ENCODE measurements at places on chromosomes 12 and 14.

GRCh38 chr14:92400579-92401444 lies 77.8 kb downstream of the SLC24A4 start:
- no peak for DNase-seq

DNA sequence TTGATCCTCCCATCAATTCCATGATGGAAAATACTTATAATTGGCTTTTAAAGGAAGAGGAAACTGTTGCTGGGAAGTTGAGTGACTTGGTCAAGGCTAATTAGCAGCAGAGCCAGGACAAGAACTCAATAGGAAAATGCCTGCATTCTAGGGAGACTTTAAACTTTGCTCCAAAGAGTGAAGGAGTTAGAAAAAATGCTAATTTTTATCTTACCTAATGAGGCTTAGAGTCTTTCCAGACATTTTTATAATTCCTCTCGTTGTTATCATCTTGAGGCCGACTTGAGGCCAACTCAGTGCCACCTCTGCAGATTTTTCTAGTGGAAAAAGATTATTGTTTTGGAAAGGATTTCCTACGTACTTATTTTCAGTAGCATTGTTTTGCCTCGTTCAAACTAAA lies 344.6 kb downstream of the ETNK1 start:
- no peak for DNase-seq

DNA sequence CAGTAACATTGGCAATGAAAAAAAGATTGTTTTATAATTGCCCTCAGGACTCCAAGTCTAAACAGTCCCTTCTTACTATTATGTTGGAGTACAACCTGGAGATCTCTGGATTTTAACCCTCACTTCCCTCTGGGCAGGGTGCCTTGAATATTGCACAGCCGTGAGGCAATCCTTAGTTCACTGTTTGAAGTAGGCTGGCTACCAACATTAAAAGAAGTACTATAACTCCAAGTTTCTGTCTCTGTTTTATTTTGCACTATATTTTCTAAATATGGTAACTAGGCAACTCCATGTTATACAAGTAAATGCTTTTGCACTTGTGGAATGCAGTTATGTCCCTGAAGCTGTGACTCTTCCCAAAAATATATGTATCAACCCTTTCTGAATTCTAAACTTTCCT lies 490.7 kb downstream of the EGLN3 start:
- DNase-seq = no peak

DNA sequence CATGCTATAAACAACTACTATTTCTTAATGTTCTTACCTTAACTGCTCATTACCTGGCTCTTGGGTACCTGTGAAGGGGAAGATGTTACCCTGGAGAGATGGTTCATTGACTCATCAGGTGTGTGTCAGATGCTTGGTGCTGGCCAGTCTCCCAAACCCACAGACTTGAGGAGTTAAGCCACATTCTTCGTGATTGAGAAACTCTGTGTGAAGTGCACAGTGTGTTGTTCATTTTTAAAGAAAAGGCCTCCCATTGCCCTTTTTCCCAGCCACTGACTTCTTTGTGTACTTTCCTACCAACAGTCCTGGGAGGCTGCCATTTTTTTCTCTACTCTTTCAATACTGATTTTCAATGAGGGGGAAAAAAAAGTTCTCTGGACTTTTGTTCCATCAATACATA lies 3.2 kb downstream of the MGST1 start:
- no peak for DNase-seq

- DNase-seq = no peak
Observed at GRCh38 chr12:132393245-132393795, 63.9 kb upstream of the GALNT9 start.

DNA sequence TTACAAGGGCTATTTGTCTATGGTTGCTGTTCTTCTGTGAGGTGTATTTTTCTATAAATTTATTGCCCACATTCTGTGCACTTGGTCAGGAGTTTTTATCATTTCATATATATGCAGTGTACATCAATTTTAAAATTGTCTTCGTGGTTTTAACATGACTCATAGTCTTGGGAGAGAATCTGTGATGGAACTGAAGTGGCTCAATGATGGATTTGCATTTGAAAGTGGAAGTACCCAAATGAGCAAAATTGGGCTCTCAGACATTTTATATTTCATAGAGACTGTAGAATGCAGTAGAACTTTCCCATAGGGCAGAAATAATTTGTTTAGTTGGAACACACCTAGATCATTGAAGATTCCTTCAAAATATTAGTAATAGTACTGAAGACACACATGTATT lies 1.9 kb upstream of the SCFD1 start:
- no peak for DNase-seq

- no peak for DNase-seq
Observed at GRCh38 chr12:126791122-126791521, 1475.8 kb upstream of the TMEM132C start.

- no peak for DNase-seq
Observed at GRCh38 chr12:53862831-53863230, 75.8 kb upstream of the HOXC13 start.

DNA sequence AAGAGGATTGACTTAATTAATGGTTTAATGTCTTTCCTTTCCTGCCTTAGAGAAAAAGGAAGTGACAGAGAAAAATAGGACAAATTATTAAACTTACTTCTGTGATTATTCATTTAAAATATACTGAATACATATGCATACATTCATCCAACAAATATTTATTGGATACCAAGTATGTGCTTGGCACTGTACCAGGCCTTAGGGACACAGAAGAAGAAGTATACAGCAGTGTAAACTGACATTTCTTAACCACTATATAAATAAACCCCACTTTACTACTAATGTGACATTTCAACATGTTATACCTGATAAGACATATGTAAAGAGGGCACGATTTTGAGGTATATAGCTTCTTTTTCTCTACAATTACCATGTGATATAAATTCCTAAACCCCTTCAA lies 53.6 kb downstream of the ERO1A start:
- no peak for DNase-seq

DNA sequence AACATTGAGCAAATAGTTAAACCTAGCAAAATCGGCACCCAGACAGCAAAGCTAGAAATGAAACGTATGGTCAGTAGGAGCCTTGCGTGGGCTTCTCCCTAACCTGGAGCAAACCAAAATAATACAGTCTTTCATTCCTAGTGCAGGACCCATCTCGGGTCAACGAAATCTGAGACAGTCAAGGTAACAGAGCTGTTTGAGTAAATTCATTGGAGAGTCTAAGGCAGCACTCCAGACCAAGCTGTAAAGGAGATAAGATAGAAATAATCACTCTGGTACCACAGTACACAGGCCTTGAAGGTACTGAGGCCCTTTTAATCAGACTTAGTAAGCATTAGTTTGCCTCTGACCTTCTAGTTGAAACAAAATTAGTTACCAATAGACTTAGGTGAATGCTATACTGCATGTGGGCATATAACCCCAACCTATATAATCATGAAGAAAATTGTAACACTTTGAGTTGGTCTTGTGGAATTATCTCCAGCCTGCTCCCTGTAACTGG lies 54.4 kb upstream of the BICD1 start:
- DNase-seq = no peak

DNA sequence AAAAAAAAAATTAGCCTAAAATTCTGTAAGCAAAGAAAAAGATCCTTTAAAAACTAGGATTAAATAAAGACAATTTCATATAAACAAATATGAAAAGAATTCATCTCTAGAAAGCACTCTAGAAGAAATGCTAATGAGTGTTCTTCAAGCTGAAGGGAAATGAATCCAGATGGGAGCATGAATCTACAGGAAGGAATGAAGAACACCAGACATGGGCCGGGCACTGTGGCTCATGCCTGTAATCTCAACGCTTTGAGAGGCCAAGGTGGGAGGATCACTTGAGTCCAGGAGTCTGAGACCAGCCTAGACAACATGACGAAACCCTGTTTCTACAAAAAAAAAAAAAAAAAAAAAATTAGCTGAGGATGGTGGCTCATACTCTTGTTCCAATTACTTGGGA lies 297.2 kb downstream of the FBXL14 start:
- no peak for DNase-seq

GRCh38 chr14:79740066-79740601 lies 471.2 kb downstream of the DIO2 start:
- no peak for DNase-seq

- DNase-seq = no peak
Observed at GRCh38 chr12:9870286-9870866, 1.2 kb upstream of the CLEC2B start.

DNA sequence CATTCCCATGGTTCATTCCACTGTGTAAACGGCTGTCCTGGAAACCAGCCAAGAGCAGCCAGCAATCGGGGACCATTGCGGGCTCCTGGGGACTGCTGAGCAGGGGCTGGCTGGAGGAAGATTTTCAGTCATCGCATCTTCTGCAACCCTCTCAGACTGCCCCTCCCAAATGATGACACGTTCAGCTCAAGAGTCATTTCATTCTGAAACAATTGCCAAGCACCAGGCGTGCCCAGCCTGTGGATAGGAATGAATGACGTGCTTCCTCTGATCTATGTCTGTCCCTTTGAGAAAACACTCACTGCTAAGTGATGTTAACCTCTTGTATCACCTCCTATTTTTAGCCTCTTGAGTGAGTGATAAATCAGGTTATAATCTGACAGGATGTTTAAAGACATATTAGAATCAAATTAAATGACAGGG lies 62.0 kb downstream of the NDUFA12 start:
- DNase-seq = peak; percentile 3

DNA sequence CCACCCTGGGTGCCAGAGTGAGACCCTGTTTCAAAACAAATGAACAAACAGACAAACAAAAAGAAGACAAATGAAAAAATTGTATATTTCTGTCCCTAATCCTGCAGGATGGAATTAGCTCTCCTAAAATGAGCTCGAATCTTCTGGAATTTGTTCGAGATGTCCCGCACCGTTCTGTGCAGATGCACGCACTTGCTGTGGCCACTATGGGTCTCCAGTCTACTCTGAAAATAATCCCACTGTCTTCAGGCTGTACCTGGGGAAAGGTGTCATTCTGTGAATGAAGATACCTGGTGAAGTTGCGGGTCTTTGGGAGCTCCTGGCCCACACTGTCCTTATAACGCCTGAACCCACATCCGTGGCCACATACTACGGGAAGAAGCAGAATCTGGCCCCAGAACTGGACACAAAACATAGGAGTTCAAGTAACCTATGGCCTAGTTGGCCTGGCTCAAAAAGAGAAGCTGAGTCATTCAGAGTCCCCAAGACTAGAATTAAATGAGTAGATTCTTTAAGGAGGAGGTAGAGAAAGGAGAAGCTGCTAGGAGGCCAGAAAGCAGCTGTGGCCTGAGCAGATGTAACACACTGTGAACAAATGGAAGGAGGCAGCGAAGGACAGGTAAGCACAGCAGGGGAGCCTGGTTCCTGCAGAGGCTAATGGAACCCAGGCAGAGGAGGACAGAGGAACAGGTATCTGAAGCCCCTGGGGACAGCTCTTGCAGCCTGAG lies 108.6 kb downstream of the FOXN3 start:
- DNase-seq = no peak

DNA sequence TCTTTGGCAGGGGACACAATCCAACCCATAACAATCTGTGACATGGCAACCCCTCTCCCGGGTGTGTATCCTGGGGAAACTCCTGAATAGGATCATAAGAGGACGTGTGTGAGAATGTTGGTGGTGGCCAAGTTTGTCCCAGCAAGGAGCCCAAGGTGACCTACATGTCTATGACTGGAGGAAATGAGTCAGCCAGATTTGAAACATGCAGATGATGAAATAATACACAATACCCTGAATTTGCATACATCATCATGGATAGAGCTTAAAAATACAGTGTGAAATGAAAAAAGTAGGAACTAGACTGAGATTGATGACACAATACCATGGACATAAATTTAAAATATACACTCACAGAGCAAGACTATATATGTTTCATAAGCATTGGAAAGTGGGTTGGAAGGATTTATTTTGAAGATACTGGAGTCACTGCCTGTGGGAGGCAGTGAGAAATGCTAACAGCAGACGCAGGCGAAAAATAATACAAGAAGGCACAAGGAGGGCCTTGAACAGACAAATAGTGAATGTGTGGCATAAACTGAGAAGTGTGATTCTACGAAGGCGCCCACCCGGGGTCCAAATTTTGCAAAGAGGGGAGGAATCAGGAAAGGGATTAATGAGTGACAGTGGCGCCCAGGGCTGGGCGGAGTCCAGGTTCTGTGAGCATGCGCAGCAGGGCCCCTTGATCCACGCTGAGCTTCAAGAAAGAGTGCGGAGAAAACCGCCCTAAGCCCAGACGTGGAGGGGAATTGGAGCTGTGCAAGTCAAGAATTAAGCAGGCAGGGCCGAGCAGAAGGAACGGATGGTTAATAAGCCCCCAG lies 7.0 kb upstream of the MAP1LC3B2 start:
- no peak for DNase-seq

- DNase-seq = no peak
Observed at GRCh38 chr14:20774258-20774824, 6.1 kb downstream of the EDDM3B start.

- DNase-seq = no peak
Observed at GRCh38 chr14:104332634-104333270, 194.4 kb downstream of the KIF26A start.

DNA sequence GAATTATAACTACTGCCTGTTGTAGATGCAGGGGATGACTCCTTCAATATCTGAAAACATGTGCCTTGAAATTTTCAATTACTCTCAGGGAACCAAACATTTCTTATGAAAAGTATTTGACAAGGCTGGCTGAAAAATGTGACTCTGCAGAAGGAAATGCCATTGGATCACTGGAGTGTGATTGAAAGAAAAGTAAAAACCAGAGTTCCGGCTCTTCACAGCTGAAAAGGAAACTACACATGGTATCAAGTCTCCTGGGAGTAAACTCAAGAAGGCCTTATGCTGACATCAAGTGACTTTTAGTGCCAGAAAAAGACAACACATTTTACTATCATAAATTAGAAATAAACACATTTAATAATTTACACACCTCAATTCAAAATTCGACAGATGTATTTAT lies 693.0 kb downstream of the LRFN5 start:
- DNase-seq = no peak

GRCh38 chr14:76516884-76517283 lies 140.9 kb downstream of the ESRRB start:
- no peak for DNase-seq

GRCh38 chr12:81245458-81245857 lies 167.6 kb downstream of the ACSS3 start:
- DNase-seq = no peak

DNA sequence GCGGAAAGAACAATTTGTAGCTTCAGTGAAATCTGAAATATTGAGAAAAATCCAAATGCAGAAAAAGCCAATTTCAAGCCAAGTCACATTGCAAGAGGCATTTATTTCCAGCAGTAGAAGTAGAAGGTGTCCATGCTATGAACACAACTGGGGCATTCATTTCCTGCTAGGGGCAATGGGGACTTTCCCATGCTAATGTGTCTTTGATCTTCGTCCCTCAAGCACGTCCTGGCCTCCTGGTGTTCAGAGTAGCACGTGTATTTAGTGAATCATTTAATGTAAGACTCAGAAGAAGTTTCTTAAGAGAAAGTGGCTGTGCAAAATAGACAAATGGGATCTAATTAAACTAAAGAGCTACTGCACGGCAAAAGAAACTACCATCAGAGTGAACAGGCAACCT lies 267.9 kb downstream of the TMEM132C start:
- DNase-seq = no peak
